ENCODE measurements at places on chromosomes 5 and 9.

GRCh38 chr9:90124961-90125360 lies 517.7 kb downstream of the DIRAS2 start:
- no peak for DNase-seq

DNA sequence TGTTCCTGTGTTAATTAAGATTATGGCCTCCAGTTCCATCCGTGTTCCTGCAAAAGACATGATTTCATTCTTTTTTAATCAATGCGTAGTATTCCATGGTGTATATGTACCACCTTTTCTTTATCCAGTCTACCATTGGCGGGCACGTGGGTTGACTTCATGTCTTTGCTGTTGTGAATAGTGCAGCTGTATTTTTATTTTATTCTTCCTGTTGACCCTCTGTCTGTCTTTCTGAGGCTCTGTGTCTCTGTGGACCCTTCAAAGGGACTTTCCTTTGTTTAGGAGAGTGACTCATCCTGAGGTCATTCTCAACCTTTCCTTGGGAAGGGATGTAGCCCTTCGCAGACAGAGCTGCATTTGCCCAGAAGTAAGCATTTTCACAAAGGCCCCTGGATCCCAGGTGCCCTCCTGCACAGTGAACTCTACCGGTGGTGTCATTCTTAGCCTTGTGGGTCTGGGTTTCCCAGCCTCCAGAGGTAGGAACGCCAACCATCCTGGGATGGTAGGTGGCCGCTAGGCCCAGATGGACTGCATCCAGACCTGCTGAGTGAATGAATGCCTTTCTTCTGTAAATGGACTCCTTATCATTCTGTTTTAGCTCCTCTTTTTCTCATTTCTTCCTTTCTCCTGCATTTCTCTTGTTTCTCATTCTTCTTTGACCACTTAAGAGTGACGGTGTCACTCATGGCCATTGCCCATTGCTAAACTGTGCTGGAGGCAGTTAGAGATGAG lies 22.4 kb downstream of the TRIO start:
- DNase-seq: no peak

DNA sequence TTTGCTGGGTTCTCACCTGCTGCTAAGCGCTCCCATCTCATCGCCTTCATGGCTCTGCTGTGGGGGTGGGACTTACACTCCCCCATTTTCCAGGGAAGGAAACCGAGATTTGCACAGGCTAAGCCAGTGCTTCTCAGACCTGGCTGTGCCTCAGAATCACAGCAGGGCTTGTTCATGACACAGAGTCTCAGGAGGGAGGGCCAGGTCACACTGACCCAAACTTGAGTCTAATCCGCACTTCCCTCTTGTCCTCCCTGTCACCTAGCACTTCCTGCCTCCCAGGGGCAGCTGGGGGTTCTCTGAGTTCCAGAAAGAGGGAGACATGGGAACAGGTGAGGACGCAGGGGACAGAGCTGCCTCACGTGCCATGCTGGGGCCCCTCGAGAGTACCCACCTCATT lies 15.6 kb upstream of the IER5L start:
- DNase-seq: no peak

DNA sequence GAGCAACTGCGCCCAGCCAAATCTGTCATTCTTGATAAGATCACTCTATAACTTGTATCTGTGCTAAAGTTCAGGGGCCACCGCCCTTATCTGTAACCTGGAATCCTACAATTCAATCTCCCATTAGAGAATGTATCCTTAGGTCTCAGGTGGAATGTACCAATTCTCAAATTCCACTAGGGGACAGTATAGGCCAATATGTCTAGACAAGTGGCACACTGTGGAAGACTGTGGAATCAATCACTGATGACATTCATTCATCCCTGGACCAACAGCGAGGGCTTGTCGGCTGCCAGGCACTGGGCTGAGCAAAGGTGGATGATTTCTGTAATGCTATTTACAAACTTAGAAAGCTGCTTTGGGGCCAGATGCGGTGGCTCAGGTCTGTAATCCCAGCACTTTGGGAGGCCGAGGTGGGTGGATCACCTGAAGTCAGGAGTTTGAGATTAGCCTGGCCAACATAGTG lies 28.7 kb upstream of the MEGF9 start:
- no peak for DNase-seq

DNA sequence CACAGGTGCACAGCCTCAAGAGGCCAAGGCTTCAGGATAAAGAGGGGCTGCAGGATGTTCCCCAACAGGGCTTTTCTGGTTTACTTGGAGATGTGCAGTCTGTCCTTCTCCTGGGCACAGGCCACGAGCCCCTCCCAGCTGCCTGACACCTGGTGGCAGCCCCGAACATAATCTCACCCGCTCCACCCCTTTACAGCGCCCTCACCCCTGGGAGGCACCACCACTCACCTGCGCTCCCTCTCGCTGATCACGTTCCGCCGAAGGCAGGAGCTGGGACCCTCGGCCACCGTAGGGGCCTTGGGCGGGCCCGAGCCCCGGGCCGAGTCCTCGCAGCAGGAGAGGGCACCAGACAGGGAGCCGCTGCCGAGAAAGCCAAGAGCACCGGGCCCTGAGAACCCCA lies 514 bp downstream of the SOHLH1 start:
- no peak for DNase-seq

Data from H1 (cell line).